ENCODE measurements at places on chromosomes 6 and 20.

- peak; percentile 37 for DNase-seq
Measured at GRCh38 chr6:111210194-111210728, 123.0 kb downstream of the SLC16A10 start.

- no peak for DNase-seq
Measured at GRCh38 chr6:101018157-101018556, 137.0 kb upstream of the ASCC3 start.

DNA sequence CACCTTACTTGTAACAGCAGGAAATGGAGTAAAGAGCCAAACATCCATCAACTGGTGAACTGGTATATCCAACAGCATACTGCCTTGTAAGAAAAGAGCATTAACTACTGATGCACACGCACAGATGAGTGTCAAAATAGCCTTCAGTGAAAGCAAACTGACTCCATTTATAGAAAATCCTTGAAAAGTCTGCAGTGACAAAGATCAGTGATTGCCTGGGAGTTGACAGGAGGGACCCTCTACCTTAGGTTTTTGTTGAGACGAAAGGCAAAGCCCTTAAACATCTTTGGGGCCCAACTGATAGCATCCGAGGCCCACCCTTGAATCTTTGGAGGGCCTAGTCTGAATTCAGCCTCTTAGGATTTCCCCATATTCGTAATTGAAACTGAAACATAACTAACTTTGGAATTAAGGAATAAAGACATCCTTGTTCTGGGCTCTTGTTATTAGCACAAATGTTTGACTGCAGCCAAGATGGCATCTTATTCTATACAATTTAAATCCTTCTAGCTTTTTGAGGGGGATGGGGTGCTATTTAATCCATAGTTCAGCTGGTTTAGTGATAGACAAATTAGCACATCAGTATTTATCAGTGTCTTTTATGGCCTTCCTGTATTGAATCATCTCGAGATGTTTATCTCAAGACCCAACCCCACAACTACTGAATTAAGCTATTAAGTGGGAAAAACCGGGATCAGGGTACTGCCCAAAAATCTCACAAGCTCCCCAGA lies 13.0 kb downstream of the FBXO5 start:
- no peak for DNase-seq

DNA sequence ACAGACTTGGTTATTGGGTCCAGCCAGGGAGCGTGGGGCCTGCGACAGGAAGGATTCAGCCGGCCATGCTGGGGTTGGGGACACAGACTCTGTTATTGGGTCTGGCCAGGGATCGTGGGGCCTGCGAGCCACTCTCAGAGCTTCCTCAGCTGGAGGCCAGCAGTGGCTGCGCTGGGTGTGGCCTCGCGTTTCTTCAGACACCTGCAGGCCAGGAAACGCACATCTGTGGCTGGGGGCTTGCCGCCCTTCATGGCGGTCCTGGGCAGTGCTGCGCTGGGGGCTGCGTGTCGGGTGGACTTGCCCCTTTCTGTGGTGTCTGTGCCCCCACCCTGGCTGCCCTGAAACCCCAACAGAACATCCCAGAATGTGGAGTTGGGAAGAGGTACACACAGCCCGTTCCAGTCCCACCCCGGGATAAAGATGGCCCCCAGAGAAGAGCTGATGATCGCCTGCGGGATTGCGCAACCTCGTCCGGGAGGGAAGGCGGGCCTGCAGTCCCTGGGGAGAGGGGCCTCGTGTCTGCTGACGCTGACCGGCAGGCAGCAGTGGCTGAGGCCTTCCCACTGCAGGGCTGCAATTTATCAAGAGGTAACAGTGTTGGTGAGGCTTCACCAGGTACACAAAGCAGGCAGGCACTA lies 16.9 kb upstream of the MTG2 start:
- no peak for DNase-seq

DNA sequence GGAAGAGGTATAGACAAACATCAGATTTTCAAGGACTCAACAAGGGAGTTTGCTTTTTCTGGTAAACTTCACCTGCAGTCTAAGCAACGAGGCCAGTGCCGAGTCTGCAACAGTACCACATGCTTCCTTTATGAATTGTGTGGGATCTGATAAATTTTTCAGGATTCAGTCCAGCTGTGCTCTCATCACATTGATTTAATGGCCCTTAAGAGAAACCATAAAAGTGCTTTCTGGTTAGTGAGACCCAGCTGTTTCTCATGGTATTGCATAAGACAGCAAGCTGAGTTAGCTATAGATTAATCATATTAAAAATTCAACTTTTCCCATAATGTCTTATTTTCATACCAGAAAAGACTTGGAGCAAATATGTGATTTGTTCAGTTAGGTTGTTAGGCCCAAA lies 291.4 kb downstream of the CENPW start:
- DNase-seq = no peak

DNA sequence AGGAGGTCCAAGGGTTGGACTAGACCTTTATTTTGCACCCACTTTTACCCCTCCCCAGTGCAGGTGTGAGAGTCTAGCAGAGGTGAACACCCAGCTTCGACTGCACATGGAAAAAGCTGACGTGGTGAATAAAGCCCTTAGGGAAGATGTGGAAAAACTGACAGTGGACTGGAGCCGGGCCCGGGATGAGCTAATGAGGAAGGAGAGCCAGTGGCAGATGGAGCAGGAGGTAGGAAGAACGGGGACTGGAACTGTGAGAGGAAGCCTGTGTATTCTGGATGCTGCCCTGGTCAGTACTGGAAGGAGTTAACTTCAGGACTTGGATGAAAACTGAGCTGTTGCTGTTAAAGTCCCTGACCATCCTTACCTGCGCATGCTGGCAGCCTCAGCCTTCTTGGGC lies 10.6 kb downstream of the CEP250 start:
- DNase-seq = no peak

DNA sequence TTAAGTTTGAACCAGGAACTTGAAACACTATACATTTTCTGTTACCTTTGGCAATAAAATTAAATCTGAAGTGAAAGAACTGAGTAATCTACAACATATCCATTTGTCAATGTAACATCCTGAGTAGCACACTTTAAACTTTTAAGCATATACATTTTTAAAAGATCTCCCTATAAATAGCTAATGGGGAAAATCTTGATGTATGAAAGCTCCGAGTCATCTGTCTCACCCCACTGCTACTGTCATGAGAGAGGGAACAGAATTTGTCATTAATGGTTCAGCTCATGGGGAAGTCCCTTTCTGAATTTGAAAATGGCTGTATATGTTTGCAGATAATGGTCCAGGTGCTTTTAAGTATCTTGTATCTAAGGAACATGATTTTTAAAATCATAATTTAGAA lies 55.2 kb upstream of the NOX3 start:
- no peak for DNase-seq

DNA sequence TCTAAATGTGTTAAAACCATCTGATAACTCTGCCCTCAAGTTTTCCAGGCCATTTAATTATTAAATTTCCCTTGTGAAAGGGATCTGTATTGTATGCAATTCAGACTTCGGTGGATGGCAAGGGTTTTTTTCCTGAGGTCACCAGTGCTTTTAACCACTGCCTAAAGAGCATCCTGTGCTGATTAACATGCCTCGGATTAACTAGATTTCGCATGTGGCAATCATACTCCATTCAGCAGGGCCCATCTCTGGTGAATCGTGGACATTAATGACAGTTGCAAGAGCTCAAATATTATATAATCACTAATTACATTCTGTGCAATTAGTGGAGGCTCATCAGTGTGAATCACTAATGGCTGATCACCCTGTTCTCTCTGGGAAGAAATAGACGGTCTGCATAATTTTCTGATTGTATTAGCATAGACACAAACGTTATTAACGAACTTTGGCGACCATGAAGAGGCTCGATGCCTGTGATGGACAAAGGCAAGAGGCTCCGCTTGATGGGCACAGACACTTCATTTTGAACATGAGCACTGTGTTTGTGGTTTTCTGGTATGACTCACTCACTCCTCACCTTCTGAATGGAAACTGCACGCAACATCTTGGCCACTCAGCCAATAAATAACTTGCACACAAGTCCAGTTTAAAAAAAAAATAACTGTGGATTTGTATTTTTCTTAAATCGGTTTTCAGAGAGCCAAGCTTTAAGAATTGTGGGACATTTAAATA lies 31.4 kb downstream of the LINC00237 start:
- no peak for DNase-seq

All from activated T-cell treated with anti-CD3 and anti-CD28 coated beads, Interleukin-2, amount 50 U/mL, for 1 hour (primary cell).